CD4-positive, alpha-beta T cell treated with Interleukin-4 for 4 hours (primary cell): ENCODE measurements at places on chromosomes 5 and 9.
A peak's percentile ranks its signal among the peaks of the same experiment; 100 is the strongest.

DNA sequence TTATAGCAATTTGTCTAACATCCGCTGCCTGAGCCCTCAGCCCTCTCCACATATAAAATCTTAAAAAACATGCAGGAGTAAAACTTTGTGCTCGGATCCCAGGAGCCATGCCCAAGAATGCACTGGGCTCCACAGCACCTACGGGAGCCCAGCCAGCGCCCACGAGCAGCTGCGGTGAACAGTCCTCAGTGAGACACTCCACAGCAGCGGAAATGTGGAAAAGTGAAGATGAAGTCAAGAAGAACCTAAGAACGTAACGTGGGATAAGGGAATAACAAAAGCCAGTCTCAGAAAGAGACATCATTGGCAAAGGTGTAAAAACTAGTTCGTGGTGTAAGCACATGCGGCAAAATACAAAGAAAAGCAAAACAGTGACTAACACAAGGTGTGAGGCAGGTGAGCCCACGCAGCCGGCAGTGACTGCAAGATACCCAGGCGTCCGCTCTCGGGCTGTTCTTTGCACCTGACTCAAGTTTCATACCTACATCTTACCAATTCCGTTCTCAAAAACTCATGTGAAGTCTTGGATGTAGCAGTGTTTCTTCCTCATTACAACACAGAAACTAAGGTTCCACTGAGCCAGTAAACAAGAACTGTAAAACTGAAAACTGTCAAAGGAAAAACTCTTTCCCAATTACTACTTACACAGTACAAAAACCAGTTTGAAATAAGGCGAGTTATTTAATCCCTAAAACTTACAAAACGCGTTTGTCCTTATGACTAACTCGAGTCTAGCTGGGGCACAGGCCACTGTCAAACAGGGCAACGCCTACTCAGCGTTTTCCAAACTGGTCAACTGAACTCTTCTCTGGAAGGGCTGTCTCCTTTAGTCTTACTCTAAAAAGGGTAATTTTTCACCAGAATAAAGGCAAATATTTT, 1.7 kb downstream of the CAMSAP1 start:
- peak; percentile 63 for DNase-seq

GRCh38 chr9:109497226-109498153, 617 bp downstream of the PTPN3 start:
- no peak for DNase-seq

DNA sequence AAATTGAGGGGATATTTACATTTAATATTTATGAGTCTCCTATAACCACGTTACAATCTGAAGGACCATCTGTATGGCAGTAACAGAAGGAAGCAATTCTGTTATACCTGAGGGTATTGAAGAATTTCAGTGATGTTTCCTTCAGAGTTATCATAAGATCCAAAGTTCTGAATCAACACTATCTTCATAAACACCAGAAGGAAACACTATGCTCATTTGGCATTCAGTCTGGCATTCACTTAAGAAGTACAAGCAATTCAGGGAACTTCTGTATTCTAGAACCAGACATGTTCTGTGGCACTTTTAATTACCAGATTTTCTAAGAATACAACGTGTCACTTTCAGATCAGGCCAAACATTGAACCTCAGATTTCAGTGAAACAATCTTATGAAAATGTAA, 9.6 kb downstream of the DAB2 start:
- DNase-seq, result no peak

- no peak for DNase-seq
These were observed 24.5 kb upstream of the SARDH start for GRCh38 chr9:133762488-133763271.

DNA sequence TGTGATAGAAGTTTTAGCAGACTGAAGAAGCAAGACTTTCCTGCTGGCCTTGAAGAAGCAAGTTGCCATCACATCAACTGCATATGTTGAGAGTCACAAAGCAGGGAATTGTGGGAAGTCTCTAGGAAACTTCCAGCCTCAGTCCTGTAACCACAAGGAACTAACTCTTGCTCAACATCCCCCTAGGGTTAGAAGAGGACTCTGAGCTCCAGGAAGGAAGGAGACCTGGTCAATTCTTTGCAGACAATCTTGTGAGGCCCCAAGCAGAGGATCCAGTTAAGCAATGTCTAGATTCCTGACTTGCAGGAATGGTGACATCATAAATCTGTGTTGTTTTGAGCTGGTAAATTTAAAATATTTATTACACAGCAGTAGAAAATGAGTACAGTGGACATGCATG, 18.6 kb upstream of the ZNF366 start:
- DNase-seq, result no peak
